ENCODE measurements at places on chromosomes 4 and X. TPM values are rescaled to one million over a fixed set of nuclear protein-coding genes. Genes with fewer than 3 reads are reported as not detected.
A peak's percentile ranks its signal among the peaks of the same experiment; 100 is the strongest.

GRCh38 chr4:72430050-72430449 lies 139.0 kb downstream of the ADAMTS3 start:
- no peaks in the 10 kb centered on the region for H3K4me1 ChIP-seq
- H3K36me3 ChIP-seq, result no peaks in the 10 kb centered on the region
- H3K4me3 ChIP-seq, result no peak overlapping the region
- DNase-seq, result no peak
- H3K27me3 ChIP-seq, result no peaks in the 10 kb centered on the region

GRCh38 chr4:147644471-147644870 lies 27.3 kb downstream of the TMEM184C start:
- no peaks in the 10 kb centered on the region for H3K27me3 ChIP-seq
- H3K4me3 ChIP-seq, result no peak overlapping the region
- H3K27ac ChIP-seq, result no peak overlapping the region
- peak; percentile 39 for DNase-seq

- no peak for DNase-seq
- H3K4me3 ChIP-seq, result no peak overlapping the region
- H3K27ac ChIP-seq, result no peak overlapping the region
Observed at GRCh38 chrX:2546496-2546895, 45.7 kb upstream of the DHRSX start.

- no peaks in the 10 kb centered on the region for H3K36me3 ChIP-seq
- no peaks in the 10 kb centered on the region for H3K4me1 ChIP-seq
- H3K27ac ChIP-seq, result no peak overlapping the region
- H3K27me3 ChIP-seq, result no peaks in the 10 kb centered on the region
- DNase-seq, result no peak
Observed at GRCh38 chrX:49846522-49846921, 17.4 kb downstream of the PAGE4 start.

DNA sequence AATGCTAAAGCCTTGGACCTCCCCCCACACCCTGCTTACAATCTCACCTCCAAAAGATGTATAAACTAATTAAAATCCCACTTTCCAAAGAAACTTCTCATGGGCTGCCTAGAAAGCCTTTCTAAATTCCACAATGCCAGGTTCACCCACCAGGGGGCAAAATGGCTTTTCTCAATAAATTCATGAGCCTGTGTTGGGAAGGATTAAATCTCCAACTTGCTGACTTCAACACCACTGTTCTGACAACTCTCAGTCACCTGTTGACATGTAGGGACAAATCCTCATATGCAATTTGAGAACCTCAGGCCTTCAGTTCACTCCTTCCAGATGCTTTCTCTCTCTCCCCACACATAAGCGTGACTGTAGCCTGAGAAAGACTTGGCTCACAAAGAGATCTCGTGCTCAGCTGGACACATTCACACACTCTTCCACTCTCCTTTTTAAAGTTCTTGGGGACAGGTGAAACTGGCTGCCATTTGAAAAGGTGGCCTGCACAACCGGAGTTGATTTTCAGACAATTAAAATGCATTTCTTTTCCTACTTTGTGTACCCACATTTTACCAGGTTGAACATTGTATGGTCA lies 88.6 kb upstream of the PRPS2 start:
- no peak overlapping the region for H3K27ac ChIP-seq
- H3K27me3 ChIP-seq, result no peaks in the 10 kb centered on the region
- H3K4me3 ChIP-seq, result no peak overlapping the region
- no peak for DNase-seq
- no peaks in the 10 kb centered on the region for H3K36me3 ChIP-seq

DNA sequence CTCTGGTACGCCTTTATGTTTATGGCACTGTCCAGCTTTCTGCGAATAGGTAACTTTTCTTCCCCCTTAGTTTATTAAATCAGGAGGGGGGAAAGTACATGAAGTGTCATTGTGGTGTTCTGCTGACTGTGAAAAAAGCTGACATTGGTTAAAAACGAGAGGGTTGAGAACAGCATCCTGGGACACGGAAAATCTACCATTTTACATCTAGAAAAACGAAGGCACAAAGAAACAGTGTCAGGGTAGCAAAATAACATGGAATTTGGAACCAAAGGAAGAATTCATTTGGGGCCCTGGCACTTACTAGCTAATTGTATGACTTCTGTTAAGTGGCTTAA lies 1.2 kb upstream of the AMOT start:
- no peak for DNase-seq
- H3K4me3 ChIP-seq, result no peak overlapping the region
- no peaks in the 10 kb centered on the region for H3K4me1 ChIP-seq
- no peak overlapping the region for H3K27ac ChIP-seq

- no peaks in the 10 kb centered on the region for H3K4me1 ChIP-seq
- H3K27ac ChIP-seq, result no peak overlapping the region
- H3K4me3 ChIP-seq, result no peak overlapping the region
- no peak for DNase-seq
Observed at GRCh38 chr4:8841678-8842268, 29.9 kb downstream of the HMX1 start.

- no peak overlapping the region for H3K4me3 ChIP-seq
- no peaks in the 10 kb centered on the region for H3K36me3 ChIP-seq
- no peak overlapping the region for H3K27ac ChIP-seq
- DNase-seq, result no peak
Observed at GRCh38 chr4:185244763-185245162, 35.4 kb downstream of the SNX25 start.

DNA sequence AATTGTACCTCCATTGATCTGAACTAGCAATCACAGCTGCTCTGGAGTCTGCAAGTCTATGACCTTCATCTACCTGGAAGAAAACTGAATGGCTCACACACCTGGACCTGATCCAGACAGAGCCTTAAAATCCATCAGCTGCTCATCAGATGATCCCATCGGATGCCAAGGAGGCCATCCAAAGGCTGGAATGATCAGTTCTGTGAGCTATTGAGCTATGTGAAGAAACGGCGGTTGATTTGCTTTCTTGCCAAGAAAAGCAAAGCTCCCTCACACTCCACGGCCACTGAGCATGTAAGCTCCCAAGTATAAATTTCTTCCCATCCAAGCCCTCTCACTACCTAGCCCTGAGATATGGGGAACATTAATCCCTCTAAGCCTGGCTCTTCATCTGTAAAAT lies 63.1 kb downstream of the RELL1 start:
- H3K27me3 ChIP-seq, result no peaks in the 10 kb centered on the region
- no peaks in the 10 kb centered on the region for H3K4me1 ChIP-seq
- H3K27ac ChIP-seq, result no peak overlapping the region

DNA sequence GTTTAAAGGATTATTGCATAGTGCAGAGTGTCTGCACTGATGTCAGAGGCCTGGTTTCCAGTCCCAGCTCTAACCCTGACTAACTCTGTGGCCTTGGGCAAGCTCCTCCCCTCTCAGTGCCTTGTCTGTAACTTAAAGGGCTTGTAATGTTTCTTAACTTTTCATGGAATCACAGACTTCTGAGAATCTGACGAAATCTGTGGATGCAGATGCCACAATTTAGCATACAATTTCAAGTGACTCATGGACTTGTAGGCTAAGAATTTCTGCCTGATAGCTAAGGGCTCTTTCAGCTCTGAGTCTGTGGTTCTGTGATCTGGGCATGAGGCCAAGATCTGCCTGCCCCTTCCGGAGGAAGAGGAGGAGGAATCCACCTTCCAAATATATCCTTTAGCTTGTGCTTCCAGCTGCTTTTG lies 236.9 kb downstream of the AR start:
- H3K36me3 ChIP-seq, result no peaks in the 10 kb centered on the region
- no peak overlapping the region for H3K4me3 ChIP-seq
- H3K27me3 ChIP-seq, result no peaks in the 10 kb centered on the region
- DNase-seq, result no peak
- H3K4me1 ChIP-seq, result no peaks in the 10 kb centered on the region

DNA sequence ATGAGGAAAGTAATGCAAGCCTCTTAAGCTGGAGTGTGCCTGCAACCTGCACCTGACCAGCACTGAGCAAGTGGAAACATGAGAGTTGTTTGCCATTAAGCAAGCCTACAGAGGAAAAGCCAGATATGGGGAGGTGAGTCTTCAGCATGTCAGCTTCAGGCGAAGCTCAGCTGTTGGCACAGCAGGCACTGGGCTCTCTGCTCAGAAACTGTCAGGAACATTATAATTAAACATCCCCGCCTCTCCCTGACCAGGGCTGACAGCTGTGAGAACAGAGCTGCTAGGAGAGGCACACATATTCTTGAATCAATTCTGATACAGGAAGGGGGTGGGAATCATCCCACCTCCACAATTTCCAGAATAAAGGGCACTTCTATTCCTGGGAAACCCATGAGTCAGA lies 19.0 kb upstream of the DCX start:
- H3K27me3 ChIP-seq, result no peaks in the 10 kb centered on the region
- no peak overlapping the region for H3K27ac ChIP-seq
- H3K36me3 ChIP-seq, result no peaks in the 10 kb centered on the region
- H3K4me3 ChIP-seq, result no peak overlapping the region
- H3K4me1 ChIP-seq, result no peaks in the 10 kb centered on the region

DNA sequence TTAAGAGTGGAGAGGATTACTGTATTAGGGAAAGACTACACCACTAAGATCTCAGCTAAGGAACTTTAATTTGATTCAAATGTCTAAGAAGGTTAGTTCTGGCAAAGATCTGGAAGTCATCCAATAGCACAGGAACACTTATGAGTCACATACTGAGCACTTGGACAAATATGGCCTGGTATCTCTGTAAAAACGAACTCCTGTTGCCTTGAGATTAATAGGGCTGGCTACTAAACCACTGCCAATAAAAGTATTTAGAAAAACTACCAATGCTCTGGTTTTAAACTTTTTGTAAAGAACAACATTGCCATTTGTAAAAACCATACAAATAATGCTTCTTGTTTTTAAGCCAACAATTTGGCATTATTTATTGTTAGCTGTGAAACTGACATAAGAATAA lies 70.5 kb downstream of the SEC24D start:
- H3K27me3 ChIP-seq, result no peaks in the 10 kb centered on the region
- H3K4me3 ChIP-seq, result no peak overlapping the region
- DNase-seq, result no peak
- H3K4me1 ChIP-seq, result no peaks in the 10 kb centered on the region
- H3K36me3 ChIP-seq, result peaks cover 12% of the 10 kb centered on the region

DNA sequence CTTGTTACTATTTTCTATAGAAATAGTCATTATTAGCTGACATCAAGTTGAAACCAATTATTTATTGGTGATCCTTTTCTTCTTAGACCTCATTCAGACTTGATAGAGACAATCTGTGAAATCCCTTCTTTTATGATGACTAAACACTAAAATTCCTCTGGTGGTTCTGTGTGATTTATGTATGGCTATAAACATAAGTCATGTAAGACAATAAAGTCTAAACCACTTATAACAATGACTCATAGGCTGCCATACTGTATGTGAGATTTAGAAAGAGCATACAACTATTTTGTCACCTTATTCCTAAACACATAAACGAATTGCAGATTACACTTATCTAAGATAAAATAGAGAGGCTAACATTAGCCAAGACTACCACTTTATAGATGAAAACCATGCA lies 101.1 kb upstream of the PRR32 start:
- H3K27me3 ChIP-seq, result peaks cover 4% of the 10 kb centered on the region
- no peak for DNase-seq
- H3K4me3 ChIP-seq, result no peak overlapping the region

DNA sequence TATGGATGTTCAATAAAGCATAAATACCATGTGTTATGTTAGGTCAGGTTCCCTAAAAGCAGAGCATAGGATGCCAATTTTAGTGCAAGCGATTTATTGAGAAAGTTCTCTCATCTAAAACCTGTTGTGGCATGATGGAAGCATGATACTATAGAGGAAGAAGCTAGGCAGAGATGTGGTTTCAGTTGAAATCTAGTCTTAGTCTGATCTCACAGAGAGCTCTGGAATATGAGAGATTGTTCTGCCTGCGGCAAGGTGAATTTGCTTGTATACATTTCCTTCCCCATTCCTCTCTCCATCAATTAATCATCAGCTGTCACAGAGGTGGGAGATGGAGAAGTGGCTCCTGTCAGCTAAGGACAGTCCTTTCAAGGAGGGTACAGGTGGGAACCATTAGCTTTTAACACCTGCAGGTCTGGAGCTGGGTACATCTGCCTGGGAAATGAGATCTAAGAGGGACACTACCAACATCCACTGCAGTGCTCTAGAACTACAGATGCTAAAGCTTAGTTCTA lies 252.4 kb downstream of the CFAP299 start:
- no peaks in the 10 kb centered on the region for H3K4me1 ChIP-seq
- no peaks in the 10 kb centered on the region for H3K27me3 ChIP-seq
- no peak overlapping the region for H3K4me3 ChIP-seq
- DNase-seq, result no peak
- H3K36me3 ChIP-seq, result no peaks in the 10 kb centered on the region
- no peak overlapping the region for H3K27ac ChIP-seq

- H3K4me1 ChIP-seq, result no peaks in the 10 kb centered on the region
- no peak overlapping the region for H3K4me3 ChIP-seq
- H3K36me3 ChIP-seq, result no peaks in the 10 kb centered on the region
- DNase-seq, result no peak
Observed at GRCh38 chrX:150913511-150913910, 15.0 kb upstream of the CD99L2 start.

GRCh38 chrX:70405003-70405402 lies 18.1 kb upstream of the GDPD2 start:
- no peaks in the 10 kb centered on the region for H3K27me3 ChIP-seq
- no peaks in the 10 kb centered on the region for H3K4me1 ChIP-seq
- H3K36me3 ChIP-seq, result no peaks in the 10 kb centered on the region
- H3K27ac ChIP-seq, result no peak overlapping the region
- DNase-seq, result no peak
- no peak overlapping the region for H3K4me3 ChIP-seq

DNA sequence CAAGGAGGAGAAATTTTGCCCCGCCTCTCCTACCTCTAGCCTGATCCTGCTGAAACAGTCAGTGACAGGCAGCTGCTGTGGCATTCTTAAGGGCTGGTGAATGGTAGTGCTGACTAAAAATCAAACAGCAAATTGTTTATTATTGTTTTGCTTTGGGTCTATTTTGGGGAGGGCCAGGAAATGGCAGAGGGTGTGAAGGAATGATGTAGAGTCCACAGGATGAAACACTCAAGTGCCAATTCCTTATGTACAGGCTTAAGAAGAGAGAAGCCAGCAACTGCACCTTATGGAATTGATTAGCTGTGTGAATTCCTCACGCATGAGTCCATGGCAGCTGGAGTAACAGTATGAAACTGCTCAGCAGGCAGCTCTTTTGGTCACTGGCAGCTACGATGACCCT lies 39.7 kb downstream of the VEGFC start:
- DNase-seq, result no peak
- no peaks in the 10 kb centered on the region for H3K27me3 ChIP-seq
- no peaks in the 10 kb centered on the region for H3K36me3 ChIP-seq
- no peak overlapping the region for H3K4me3 ChIP-seq
- no peaks in the 10 kb centered on the region for H3K4me1 ChIP-seq
- no peak overlapping the region for H3K27ac ChIP-seq

INPP4B gene
- 1.2 TPM for polyA plus RNA-seq

UTP3 gene
- polyA plus RNA-seq, result 10.6 TPM

KLKB1 gene
- polyA plus RNA-seq, result 10.7 TPM

GC gene
- polyA plus RNA-seq, result 289 TPM

CLRN2 gene
- polyA plus RNA-seq, result not detected

PCDH18 gene
- 0.99 TPM for polyA plus RNA-seq

CT45A7 gene
- not detected for polyA plus RNA-seq

EXOC1L gene
- not detected for polyA plus RNA-seq

IL3RA gene
- polyA plus RNA-seq, result 5.8 TPM

CTAG2 gene
- not detected for polyA plus RNA-seq

ZFX gene
- polyA plus RNA-seq, result 8.8 TPM
